ENCODE measurements at places on chromosomes 6 and 20. TPM values are rescaled to one million over a fixed set of nuclear protein-coding genes. Genes with fewer than 3 reads are reported as not detected.

CRIP3 gene
- total RNA-seq, result not detected

HLA-DQB1 gene
- total RNA-seq, result not detected

EYA2 gene
- total RNA-seq, result 0.70 TPM

VGLL2 gene
- total RNA-seq, result not detected

TULP4 gene
- 87.7 TPM for total RNA-seq

NTSR1 gene
- total RNA-seq, result under 0.01 TPM

PPIL4 gene
- total RNA-seq, result 13.9 TPM

ISM1 gene
- total RNA-seq, result not detected

KCNB1 gene
- total RNA-seq, result 0.12 TPM

SLC29A1 gene
- total RNA-seq, result 14.6 TPM

All from smooth muscle cell of the coronary artery (primary cell).